Renal pelvis (tissue), 12 donors: ENCODE measurements at places on chromosomes 12 and 14. TPM values are rescaled to one million over a fixed set of nuclear protein-coding genes. Genes with fewer than 3 reads are reported as not detected.

DNA sequence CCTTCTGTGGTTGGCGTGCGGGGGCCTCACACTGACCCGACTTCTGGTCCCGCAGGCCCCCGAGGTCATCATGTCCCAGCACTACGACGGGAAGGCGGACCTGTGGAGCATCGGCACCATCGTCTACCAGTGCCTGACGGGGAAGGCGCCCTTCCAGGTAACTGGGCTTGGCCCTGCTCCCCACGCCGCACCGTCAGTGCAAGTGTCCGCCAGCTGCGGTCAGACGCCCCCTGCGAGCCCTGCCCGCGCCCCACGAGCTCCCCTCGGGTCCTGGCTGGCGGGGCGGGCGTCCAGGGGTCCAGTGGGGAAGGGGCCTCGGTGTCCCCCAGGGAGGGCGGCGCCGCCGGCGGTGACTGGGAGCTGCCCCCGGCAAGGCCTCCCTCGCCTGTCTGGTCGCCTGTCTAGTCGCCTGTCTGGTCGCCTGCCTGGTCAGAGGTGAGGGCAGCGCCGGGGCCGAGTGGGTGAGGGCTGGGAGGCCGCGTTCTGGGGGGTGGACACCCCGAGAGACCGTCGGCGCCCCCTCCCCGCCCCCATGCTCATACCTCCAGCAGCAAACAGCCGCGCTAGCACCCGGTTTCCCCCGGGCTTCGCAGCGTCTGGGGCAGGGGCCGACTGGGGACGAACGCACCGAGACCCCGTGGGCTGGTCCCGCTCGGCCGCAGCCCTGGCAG lies 14.8 kb downstream of the ULK1 start:
- DNase-seq: no peak

DNA sequence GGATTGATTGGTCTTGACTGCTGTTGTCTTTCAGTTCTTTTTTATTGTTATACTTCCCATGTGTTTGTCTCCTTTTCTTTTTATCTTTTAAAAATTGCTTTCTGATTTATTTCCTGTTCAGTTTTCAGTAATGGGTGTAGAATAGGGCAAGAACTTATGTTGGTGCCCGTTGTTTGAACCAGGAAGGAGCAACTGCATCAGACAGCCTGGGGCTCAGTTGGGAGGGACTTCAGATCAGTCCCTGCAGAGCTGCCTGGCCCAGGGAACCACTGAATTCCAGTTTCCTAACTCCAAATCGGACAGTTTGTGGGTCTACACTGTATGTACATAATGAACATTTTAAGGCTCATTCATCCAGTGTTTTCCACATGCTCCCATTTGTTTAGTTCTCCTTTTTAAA lies 64.9 kb downstream of the FBXO34 start:
- DNase-seq: no peak

GRCh38 chr12:29131539-29131938 lies 17.5 kb upstream of the FAR2 start:
- no peak for DNase-seq

DNA sequence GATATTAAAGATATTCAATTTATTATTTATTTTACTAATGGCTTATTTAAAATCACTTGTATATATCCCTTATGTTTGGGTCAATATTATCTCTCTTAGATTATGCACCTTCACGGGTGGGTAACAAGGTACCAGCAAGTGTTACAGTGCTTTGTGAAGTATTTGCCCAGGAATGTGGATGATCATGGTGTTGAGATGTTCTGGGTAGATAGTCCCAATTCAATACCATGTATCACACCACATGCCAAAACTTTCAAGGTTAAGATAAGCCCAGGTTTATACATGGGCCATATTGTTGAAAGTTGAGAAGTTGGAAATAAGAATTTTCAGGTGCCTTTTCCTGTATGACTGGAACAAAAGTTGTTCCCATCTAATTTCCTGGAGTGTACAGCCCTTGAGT lies 131.3 kb upstream of the RASSF8 start:
- no peak for DNase-seq

- no peak for DNase-seq
Measured at GRCh38 chr14:31692376-31692781, 131.2 kb downstream of the NUBPL start.

Gene TCL1B
- polyA plus RNA-seq: 0.40 TPM

DNA sequence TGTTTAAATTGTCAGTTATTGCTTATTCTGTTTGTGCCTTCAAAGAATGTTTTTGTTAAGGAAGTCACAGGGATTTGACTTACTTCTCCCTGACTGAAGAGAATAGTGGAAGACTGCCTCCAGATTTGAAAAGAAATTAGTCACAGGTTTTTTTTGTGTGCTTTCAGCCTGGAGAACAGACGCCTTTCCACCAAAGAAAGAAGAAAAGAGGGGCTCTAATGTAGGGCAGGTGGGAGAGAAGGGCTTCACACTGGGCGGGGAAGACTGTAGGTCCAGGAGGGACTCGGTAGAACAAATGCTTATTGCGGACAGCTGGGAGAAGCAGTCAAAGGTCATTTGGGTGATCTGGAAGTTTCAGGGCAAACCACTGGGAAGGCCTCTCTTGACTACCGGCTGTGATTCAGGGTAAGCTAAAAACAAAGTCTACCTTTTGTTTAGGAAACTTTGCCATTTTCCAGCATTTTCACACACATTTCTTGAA lies 76.8 kb downstream of the SAMD4A start:
- no peak for DNase-seq

Gene PRPH
- 0.30 TPM for polyA plus RNA-seq

DNA sequence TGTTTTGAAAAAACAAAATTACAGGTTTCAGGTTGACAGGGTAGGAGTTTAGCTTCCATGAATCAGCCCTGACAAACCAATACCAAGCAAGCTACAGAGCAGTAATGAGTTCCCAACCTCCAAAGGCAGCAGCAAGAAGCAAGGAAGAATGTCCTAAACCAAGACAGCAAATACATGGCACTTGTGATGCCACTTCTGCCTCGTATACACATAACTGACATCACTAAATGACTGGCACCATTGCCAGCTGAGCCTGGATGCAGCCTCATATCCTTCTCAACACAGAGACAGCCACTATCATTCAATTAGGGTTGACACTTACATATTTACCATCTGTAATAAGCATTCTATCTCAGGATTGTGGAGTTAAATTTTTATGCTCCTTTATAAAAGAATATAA lies 35.0 kb upstream of the MDM1 start:
- no peak for DNase-seq

GRCh38 chr14:70100071-70100470 lies 88.7 kb downstream of the SLC8A3 start:
- DNase-seq: no peak

Gene RNASE3
- polyA plus RNA-seq: 0.52 TPM

Gene HOXC10
- 53.8 TPM for polyA plus RNA-seq

GRCh38 chr14:83827383-83827782 lies 1702.6 kb upstream of the FLRT2 start:
- DNase-seq: no peak

DNA sequence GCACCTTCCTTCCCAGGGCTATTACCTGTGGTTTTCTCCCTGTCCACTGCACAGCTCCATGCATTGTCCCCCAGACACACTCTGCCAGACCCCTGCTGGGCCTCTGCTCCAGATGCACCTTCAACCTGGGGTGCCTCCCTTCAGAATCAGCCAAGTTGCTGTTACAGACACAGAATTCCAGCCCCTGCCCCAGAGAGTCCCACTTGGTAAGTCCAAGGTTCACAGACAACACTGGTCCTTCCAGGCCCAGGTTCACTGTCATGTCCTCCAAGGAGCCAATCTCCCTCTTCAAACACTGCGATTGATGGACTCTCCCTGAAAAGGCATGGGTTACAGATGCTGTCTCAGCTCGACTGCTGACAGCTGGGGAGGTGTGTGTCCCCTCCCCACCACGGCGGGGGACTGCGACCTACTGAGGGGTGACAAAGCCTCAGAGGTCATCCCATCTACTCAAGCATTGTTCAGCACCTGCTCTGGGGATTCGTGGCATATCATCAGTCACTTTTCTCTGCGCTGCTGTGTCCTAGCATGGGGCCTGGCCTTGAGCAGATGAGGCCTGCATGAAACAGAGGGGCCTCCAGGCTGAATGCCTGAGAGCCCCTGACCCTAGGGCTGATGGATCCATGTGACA lies 24.3 kb downstream of the CALM1 start:
- DNase-seq: no peak

GRCh38 chr12:116474899-116475298 lies 84.3 kb upstream of the MAP1LC3B2 start:
- DNase-seq: no peak

GRCh38 chr12:103657331-103657730 lies 70.3 kb downstream of the STAB2 start:
- DNase-seq: no peak

DNA sequence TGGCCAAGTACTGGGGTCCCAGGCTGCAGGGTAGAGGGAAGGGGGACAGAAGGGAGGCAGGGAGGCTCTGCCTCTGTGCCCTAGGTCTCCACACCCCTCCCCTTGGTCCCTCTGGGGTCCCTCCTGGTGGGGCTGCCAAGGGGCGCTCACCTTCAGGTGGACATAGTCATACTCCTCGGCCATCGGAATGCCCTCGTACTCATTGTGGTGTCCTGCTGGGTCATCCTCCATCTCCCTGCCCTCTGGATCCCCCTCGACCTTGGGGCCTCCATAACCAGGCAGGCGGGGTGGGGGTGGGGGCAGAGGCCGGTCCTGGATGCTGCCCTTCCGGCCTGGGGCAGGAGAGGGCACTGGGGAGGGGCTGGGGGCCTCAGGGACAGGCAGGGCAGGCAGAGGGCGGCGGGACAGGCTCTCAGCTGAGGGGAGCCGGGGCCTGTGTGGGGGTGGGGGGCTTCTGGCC lies 5.8 kb downstream of the EFS start:
- no peak for DNase-seq

DNA sequence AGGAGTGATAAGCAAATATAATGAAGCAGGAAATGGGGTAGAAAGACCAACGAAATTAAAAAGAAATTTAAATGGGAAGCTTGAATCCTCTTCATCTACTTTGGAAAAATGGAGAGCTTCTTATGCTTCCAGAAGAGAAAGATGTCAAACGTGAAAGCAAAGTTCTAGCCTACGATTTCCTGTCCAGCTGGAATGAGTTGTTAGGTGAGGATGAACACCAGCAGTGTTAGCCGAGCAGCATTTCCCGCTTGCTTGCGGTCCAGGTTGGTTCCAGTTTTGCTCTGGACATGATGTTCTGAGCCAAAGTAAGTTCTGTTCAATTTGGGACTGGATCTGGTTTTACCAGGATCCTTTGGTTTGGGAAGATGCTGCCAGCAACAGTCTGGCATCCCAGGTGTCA lies 78.9 kb downstream of the DACT1 start:
- DNase-seq: no peak

DNA sequence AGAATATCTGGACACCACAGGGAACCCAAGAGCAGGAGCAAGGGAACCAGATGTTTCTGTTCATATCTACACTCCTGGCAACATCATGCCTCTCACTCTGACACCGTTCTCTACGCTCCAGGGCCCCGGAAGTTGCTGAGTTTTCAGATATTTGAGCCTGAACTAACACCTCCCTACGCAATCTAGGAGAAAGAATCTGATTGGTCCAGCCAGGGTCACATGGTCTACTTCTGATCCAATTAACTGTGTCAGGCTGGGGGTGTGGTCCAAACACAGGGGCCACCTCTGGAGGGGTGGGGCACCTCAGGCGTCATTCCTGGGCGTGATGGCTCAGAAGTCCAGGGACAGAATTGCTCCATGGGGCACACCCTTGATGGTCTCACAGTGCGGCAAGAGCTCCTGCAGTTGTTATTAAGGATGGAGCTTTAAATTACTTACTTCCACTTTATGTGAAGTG lies 165.5 kb downstream of the PTPN11 start:
- no peak for DNase-seq

- DNase-seq: no peak
Measured at GRCh38 chr14:104973135-104973384, 5.1 kb downstream of the AHNAK2 start.

GRCh38 chr12:24838531-24838950 lies 110.4 kb downstream of the BCAT1 start:
- DNase-seq: no peak
